AML-193 (cell line): ENCODE measurements at places on chromosomes 6 and 20.

DNA sequence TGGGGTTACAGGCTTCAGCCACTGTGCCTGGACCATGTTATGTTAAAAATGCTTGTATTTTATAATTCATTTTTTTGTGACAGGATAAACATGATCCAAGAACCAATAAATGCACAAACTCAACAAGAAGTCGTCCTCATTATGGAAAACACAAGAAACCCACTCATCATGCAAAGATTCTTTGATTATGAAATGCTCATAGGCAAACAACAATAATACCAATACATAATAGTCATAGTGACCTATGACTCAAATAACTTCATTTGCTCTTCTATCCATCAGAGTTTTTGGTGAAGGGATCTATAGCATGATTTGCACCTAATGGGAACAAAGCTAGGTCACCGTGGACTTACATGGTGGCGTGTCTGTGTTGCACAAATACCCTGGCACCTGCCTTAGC is 217.1 kb upstream of the THEMIS start:
- DNase-seq, result no peak

- DNase-seq, result no peak
Observed at GRCh38 chr6:122459240-122459639, 12.4 kb downstream of the SERINC1 start.

- no peak for DNase-seq
Observed at GRCh38 chr6:32669893-32670292, 3.4 kb upstream of the HLA-DQB1 start.

GRCh38 chr20:2585811-2586210 is 49.4 kb downstream of the TMC2 start:
- no peak for DNase-seq

DNA sequence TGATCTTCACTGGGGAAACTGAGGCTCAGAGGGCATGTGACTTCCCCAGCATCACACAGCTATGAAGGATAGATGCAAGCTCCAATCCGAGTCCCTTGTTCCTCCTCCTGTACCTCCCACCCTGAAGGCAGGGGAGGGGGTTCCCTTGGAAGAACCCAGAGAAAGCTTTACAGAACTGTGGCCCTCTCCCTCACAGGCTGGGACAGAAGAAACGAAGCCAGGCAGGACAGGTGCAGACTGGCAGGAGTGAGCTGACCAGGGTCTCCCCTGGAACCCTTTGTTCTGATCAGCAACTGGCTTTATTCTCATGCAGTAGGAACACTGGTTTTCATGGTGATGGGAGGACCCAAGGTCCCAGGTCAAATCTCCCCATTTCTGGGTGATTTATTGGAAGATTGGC is 90.2 kb downstream of the TMEM242 start:
- DNase-seq, result no peak

DNA sequence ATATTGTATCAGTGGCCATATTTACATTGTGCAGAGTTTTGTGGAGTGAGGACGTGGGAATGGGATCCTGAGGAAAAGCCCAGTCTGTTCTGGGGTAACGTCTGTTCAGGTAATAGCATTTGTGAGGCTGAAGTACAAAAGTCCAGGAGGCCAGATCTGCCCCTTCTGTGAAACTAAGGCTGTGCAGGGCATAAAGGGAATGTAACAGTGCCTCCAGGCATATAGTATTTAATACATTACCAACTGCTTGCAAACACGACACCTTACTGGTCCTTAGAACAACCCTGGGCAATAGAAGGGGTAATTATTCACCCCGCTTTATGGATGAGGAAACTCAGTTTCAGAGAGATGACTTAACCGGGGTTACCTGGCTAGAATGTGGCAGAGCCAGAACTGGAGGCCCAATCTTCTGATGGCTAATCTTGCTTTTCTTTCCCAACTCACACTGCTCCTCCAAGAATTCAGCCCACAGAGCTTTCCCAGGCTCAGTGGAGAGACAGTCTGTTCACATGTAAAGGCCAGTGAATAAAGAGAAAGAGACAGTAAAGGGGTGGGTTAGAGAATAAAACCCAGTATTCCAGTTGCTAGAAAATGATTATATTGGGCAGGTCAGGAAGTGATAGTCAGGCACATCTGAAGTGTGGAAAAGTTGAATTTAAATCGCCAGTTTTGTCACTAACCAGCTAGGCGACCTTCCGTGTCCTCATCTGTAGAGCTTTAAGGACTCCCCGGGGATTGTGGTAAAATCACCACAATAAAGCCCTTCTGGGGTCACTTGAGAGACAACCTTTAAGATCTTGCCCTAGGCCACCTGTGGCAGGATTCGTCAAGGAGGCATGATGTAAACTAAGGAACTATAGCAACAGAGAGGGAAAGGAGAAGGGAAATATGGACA is 280.7 kb upstream of the CITED2 start:
- no peak for DNase-seq

DNA sequence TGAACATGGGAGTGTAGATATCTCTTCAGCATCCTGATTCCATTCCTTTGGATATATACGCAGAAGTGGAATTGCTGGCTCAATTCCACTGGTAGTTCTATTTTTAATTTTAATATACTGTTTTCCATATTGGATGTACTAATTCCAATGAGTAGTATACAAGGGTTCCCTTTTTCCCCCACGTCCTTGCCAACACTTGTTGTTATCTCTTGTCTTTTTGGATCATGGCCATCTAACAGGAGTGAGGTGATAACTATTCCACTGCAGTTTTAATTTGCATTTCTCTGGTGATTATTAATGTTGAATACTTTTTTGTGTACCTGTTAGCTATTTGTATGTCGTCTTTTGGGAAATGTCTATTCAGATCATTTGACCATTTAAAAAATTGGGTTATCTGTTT is 91.5 kb downstream of the ZFAND3 start:
- DNase-seq, result no peak

- DNase-seq, result no peak
Observed at GRCh38 chr20:39890697-39891096, 798.3 kb downstream of the MAFB start.

DNA sequence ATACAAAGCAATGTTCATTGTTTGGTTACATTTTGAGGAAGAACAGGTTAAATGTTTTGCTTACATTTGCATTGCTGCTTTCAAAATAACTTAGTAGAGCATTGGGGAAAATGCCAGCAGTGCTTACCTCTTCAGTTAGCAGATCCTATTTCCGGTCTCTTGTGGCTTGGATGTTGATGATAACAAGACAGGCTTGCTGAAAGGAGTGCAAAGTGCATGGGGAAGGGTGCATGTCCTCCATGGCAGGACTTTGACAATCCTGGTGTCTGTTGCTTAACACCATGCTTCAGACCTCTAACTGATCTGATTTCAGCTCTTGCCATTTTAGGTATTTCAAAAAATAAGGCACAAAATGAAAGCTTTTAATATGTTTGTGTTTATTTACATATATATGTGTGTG is 21.1 kb downstream of the TPD52L1 start:
- DNase-seq, result no peak

DNA sequence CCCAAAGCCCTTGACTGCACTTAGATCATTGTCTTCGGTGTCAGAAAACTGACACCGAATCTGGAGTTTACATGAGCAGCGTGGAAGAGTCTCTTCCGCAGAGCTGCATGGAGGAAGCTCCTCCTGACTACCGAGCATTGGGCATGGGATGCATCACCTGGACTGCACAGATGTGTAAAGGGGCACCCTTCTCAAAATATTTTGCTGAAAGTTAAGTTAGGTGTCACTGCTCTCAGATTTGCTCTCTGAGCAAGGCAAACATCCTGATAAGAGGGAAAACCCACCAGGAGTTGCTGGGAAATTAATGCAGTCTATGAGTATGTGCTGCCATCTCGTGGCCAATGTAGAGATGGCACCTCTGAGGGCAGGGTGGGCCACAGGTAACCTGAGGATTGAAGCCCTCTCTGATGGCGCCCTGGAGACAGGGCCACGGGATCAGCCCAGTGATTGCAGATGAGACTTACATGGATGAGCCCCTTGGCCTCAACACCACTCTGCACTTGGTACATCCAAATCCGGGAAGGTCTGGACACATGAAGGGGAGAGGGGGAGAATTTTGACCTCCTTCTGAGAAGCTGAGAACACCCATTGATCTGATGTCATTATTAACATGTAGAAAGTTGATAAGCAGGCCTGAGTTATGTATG is 129.9 kb downstream of the LPA start:
- no peak for DNase-seq

GRCh38 chr20:4067600-4068261 is 52.4 kb upstream of the RNF24 start:
- peak; percentile 71 for DNase-seq

GRCh38 chr20:31853481-31853880 is 8.1 kb upstream of the FOXS1 start:
- no peak for DNase-seq

- DNase-seq, result no peak
Observed at GRCh38 chr20:33441142-33441955, 2.2 kb downstream of the SNTA1 start.

DNA sequence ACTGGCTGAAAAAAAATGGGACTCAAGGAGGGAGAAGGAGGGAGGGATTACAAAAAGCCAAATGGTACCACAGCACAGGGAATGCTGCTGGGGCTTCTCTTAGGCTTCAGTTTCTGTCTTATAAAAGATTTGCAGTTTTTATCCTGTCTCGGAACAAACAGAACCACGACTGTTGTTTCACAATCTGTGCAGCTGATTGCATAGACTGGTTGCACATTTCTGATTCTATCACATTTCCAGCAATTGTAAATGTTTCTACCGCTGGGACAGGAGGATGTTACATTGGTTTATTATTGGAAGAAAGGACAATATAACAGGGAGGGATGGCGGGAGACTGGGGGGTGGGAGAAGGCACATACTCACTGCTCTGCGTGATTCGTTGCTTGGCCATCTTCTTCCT is 73.5 kb upstream of the ARID1B start:
- DNase-seq, result no peak

- no peak for DNase-seq
Observed at GRCh38 chr6:138666636-138667035, 106.9 kb upstream of the CCDC28A start.

DNA sequence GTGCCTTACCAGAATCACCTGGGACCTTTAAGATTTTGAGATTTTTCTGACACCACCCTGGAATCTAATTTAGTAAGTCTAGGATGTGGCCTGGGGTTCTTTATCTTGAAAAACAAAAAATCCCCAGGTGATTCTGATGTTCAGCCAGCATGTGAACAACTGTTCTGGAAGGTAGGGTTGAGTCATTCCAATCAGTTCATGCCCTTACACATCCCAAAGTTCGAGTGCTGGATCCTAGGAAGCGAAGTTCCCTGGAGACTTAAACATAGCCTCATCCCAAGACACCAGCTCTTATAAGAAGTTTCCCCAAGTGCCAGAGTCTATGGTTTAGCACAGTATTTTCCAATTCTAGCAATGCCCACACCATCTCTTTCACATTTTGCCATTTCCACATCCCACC is 6.3 kb upstream of the TSHZ2 start:
- DNase-seq, result no peak

GRCh38 chr6:167759206-167759605 is 67.5 kb upstream of the AFDN start:
- DNase-seq, result no peak

- DNase-seq, result peak; percentile 67
Observed at GRCh38 chr20:11101243-11101642, 427.4 kb upstream of the JAG1 start.

- DNase-seq, result peak; percentile 22
Observed at GRCh38 chr6:108115598-108116058, 41.1 kb upstream of the OSTM1 start.

DNA sequence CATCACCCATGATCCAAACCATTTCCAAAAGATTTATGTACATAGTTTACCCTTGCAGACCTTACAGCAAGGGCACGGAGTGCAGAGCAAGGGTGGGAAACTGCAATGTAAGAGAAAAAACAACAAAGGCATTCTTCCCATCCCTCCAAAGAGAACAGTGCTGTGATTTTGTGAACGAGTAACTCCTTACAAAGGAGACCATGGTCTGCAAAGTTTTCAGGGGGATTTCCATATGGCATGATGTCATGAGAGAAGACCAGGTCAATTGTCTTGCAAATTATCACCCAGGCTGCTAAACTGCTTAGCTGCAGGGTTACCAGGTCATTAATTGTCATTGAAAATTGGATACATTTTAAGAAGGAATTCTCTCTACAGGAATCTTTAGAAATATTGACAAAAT is 58.3 kb downstream of the LAMP5 start:
- no peak for DNase-seq

DNA sequence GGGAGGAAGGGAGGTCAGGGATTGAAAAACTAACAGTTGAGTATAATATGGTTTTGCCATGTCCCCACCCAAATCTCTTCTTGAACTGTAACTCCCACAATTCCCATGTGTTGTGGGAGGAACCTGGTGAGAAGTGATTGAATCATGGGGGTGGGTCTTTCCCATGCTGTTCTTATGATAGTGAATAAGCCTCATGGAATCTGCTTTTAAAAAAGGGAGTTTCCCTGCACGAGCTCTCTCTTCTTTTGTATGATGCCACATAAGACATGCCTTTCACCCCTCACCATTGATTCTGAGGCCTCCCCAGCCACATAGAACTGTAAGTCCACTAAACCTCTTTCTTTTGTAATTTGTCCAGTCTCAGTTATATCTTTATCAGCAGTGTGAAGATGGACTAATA is 833.4 kb upstream of the MAP3K7 start:
- DNase-seq, result no peak

- DNase-seq, result no peak
Observed at GRCh38 chr20:19048995-19049501, 163.4 kb upstream of the SLC24A3 start.

- no peak for DNase-seq
Observed at GRCh38 chr6:152461556-152461955, 175.6 kb downstream of the SYNE1 start.

- no peak for DNase-seq
Observed at GRCh38 chr20:38135271-38135650, 29.8 kb downstream of the TGM2 start.

DNA sequence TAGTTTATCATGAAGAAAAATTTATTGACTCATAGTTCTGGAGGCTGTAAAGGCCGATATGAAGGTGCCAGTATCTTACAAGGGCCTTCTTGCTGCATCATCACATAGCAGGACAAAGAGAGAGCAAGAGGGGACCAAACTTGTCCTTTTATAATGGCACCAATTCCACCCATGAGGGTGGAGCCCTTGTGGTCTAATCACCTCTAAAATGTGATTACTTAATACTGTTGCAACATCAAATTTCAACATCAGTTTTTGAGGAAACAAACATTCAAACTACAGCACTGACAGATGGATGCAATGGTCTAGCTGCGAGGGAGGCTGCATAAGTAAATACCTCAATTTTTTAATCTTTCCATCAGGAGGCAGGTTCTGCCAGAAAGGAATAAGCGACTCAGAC is 76.7 kb upstream of the LAMA2 start:
- DNase-seq, result peak; percentile 31

GRCh38 chr20:1130058-1130694 is 11.8 kb downstream of the PSMF1 start:
- DNase-seq, result no peak

GRCh38 chr6:4714961-4715501 is 61.2 kb upstream of the CDYL start:
- DNase-seq, result no peak

- peak; percentile 76 for DNase-seq
Observed at GRCh38 chr6:17703256-17703694, 3.5 kb downstream of the NUP153 start.

GRCh38 chr6:73143551-73143950 is 81.7 kb downstream of the KHDC1L start:
- no peak for DNase-seq

GRCh38 chr6:6741264-6741663 is 152.7 kb downstream of the LY86 start:
- no peak for DNase-seq
